NCI-H2081 treated with DMSO at 0.1 percent for 48 hours (cell line): ENCODE measurements at places on chromosomes 12 and 14.

- DNase-seq, result no peak
Observed at GRCh38 chr12:57541717-57542116, 5.3 kb downstream of the DCTN2 start.

GRCh38 chr12:49983892-49984291, 11.1 kb downstream of the AQP6 start:
- no peak for DNase-seq

- DNase-seq, result no peak
Observed at GRCh38 chr12:95509300-95509699, 35.3 kb downstream of the METAP2 start.

DNA sequence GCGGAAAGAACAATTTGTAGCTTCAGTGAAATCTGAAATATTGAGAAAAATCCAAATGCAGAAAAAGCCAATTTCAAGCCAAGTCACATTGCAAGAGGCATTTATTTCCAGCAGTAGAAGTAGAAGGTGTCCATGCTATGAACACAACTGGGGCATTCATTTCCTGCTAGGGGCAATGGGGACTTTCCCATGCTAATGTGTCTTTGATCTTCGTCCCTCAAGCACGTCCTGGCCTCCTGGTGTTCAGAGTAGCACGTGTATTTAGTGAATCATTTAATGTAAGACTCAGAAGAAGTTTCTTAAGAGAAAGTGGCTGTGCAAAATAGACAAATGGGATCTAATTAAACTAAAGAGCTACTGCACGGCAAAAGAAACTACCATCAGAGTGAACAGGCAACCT, 267.9 kb downstream of the TMEM132C start:
- no peak for DNase-seq

- no peak for DNase-seq
Observed at GRCh38 chr12:6376870-6377666, 1.7 kb upstream of the SCNN1A start.

DNA sequence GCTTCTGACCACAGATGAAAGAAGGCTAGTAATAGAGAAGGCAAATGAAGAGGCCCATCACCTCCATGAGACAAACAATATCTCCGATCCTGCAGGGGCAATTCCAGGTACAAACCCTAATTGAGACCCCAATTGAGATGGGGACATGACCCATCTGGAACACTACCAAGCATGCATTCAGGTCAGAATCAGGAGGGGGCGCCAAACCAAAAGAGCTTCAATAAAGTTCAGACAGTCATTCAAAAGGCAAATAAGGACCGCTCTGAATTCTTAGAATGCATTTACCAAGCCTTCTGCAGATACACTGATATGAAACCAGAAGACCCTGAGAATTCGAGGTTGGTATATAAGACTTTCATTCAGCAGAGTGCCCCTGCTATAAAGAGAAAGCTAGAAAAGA, 10.2 kb upstream of the EDDM3B start:
- no peak for DNase-seq

GRCh38 chr12:21823581-21823980, 49.1 kb upstream of the KCNJ8 start:
- no peak for DNase-seq

- DNase-seq, result no peak
Observed at GRCh38 chr12:13948621-13949020, 32.8 kb downstream of the GRIN2B start.

DNA sequence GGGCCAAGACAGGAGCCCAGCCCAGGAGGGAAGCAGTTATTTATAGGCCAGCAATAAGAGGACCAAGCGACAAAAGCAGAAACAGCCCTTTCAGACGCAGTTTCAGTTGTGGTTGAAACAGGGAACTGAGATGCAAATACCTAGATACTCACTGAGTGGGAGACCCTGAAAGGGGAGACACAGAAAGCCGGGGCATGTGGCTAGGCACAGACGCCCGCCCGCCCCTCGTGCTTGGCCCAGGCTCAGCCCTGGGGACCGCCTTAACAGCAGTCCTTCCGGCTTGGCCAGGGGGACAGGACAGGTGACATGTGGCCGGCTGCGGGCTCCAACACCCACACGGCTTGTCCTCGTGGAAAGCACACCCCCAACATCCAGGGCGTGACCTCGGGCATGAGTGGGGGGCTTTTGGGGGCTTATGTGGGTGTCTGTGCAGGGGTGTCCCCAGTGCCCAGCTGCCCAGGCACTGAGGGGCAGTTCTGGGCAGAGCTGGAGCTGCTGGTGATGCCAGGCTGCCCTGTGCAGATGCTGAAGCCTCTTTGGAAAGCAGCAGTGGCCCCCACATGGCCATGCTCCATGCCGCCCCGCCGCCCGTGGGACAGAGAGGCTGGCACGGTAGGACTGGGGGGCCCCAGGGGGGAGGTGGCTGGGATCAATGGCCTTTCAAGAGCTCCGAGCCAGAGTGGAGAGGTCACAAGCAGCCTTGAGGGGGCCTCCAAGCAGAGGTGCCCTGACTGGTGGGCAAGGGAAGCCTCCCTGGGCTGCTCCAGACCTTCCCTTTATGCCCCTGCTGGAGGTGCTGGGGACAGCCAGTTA, 2.1 kb downstream of the PLD4 start:
- DNase-seq, result no peak

GRCh38 chr14:89015016-89015415, 190.6 kb downstream of the TTC8 start:
- no peak for DNase-seq

- DNase-seq, result no peak
Observed at GRCh38 chr14:59213368-59214315, 25.2 kb downstream of the DAAM1 start.

DNA sequence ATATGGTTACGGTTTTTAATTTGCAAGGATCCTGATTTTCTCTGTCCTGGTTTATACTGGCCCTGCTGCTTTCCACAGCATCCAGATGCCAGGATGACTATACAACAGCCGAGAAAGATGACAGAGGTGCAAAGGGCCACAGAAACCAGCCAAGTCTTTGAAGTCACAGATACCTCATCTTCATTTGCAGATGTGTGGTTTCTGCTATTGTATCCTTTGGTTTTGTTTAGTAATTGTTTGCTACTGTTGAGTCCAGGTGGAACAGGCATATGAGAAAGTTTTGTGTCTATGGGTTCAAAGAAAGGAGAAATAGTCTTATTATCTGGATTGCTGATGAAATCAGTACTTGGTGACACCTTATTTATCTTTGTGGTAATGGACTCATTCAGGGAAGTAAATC, 17.3 kb upstream of the KLHL42 start:
- DNase-seq, result no peak

GRCh38 chr14:31660728-31661127, 99.5 kb downstream of the NUBPL start:
- no peak for DNase-seq

- no peak for DNase-seq
Observed at GRCh38 chr14:68384335-68384734, 408.5 kb downstream of the ZFP36L1 start.

DNA sequence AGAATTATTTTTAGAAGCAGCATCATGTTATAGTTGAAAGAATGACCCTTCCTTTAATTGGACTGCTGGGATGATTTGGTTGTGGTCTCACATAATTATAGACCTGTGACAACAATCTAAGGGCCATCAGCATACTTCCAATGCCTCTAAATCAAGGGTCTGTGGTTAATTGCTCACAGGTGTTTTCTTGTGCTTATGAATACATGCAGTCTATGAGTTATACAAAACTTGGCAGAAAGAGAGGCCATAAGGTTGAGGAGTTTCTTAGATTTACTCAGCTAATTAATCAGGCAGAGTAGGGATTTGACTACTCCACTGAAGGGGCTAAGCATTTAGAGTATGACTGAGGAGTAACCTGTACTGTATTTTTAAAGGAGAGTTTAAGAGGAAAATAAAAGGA, 37.0 kb upstream of the FRMD6 start:
- DNase-seq, result no peak

GRCh38 chr14:91878274-91878673, 10.9 kb upstream of the TC2N start:
- no peak for DNase-seq

- DNase-seq, result no peak
Observed at GRCh38 chr12:57008178-57008577, 1.8 kb upstream of the ZBTB39 start.

- DNase-seq, result no peak
Observed at GRCh38 chr14:85063747-85064146, 466.2 kb upstream of the FLRT2 start.

DNA sequence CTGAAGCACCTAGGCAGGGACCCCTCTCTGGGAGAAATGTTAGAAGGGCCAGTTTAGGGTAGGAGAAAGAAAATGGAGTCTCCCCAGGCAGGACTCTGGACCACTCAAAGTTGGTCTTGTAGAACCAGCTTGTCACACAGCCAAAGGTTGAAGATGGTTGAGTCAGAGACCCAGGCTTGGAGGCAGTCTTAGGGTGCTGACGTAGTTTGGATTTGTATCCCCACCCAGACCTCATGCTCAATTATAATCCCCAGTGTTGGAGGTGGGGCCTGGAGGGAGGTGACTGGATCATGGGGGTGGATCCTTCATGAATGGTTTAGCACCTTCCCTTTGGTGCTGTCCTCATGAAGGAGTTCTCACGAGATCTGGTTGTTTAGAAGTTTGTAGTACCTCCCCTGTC, 121.2 kb downstream of the CRACR2A start:
- DNase-seq, result no peak

- DNase-seq, result no peak
Observed at GRCh38 chr14:102764220-102764671, 13.0 kb upstream of the TRAF3 start.

DNA sequence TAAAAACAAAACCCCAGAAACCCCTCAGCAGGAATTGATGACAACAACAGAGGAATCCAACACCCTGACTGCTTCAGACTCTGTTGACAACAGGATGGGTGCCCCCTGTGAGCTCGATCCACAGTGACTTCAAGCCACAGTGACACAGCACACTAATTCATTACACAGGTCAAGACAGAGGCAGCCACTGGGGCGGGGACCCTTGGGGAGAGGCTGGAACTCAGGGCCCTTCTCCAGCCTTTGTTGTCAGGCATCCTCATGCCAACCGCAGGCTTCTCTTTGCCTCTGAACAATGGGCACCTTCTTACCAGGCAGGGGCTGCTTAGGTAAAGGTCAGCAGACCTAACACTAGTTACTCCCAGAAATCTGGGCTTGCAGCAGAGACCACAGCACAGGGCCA, 37.6 kb downstream of the ACADS start:
- DNase-seq, result no peak

- DNase-seq, result no peak
Observed at GRCh38 chr14:101357559-101358319, 203.6 kb upstream of the DIO3 start.

GRCh38 chr14:64786296-64787149, 82.3 kb downstream of the PLEKHG3 start:
- no peak for DNase-seq

- DNase-seq, result no peak
Observed at GRCh38 chr12:3973269-3973884, 100.2 kb upstream of the PARP11 start.
